ENCODE measurements at places on chromosomes 16 and 17.

DNA sequence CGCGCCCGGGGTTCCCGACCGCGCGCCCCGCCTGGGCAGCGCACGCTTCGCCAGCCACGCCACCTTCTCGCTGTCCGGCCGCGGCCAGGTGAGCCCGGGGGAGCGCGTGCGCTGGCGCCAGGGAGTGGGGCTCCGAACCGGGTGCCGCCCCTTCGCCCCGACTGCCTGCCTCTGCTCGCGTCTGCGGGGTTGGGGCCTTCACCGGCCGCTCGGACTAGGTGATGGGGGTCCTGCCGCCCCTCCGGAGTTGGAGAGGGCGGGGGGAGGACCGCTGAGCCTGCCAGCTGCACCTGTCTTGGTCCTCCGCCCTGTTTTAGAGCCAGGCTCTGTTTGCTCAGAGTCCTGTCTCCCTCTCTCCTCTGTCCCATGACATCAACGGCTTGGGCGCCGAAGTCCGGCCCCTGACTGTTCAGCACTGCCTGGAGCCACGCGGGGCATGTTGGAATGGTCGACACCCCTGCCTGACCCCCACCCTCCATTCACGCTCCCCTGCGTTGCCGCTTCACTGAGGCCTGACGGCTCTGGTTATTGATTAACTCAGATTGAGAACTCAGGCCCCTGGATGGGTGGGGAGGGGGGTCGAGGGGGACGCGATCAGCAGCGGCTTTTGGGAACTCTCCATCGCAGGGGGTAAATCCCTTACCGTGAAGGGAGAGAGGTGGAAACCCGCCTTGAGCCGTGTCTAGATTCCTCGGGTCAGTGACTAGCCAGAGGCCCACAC, 748 bp downstream of the SMTNL2 start:
- no peak for DNase-seq

DNA sequence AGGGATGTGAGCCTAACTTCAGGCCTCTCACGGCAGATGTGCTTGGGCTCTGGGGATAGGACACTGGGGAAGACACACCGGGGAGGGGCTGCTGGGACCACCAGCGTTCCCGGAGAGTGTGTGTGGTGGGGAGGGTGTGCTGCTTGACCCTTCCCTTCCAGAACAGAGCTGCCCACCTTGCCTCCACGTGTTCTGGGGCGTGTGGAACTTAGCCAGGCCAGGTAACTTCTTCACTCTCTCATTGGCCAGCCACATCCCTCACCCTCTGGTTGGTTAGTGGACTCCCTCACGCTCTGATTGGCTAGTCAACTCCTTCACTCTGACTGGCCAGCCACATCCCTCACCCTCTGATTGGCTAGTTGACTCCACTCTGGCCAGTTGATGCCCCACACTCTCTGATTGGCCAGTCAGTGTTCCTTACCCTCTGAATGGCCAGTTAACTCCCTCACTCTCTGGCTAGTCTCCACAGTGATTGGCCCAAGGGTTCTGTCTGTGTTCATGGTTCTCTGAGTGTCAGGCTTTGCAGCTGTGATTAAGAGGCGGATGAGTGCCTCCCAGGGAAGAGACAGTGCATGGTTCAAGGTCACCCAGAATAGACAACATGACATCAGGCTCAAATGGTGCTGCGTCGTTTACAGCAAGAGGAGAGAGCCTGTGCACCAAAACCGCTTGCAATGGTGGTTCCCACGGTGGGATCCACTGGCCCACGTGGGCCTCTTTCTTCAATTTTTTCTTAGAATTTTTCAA, 10.0 kb downstream of the TMEM235 start:
- DNase-seq = no peak

GRCh38 chr17:8956465-8956902, 9.0 kb downstream of the PIK3R5 start:
- DNase-seq = no peak

- no peak for DNase-seq
Observed at GRCh38 chr17:36880268-36880905, 56.9 kb upstream of the LHX1 start.

- DNase-seq = no peak
Observed at GRCh38 chr17:45783593-45784292, 377 bp upstream of the CRHR1 start.

DNA sequence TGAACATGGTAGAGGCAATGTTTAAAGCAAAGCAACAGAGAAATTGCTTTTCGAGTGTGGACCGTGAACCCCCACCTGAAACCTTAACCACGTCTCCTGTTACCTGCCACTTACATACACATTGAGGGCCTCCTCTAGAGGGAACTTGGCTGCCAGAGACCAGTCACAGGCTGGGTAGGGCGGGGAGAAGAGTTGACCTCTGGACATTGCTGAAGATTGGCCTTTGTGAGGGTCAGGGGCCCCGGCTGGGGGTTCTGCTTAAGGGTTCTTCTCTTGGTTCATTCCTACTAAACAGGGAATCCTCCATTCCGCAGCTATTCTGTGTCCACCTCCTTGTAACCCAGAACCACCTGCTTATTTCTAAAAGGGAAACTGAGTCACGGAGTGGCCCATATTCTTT, 53.8 kb downstream of the IRX6 start:
- no peak for DNase-seq

DNA sequence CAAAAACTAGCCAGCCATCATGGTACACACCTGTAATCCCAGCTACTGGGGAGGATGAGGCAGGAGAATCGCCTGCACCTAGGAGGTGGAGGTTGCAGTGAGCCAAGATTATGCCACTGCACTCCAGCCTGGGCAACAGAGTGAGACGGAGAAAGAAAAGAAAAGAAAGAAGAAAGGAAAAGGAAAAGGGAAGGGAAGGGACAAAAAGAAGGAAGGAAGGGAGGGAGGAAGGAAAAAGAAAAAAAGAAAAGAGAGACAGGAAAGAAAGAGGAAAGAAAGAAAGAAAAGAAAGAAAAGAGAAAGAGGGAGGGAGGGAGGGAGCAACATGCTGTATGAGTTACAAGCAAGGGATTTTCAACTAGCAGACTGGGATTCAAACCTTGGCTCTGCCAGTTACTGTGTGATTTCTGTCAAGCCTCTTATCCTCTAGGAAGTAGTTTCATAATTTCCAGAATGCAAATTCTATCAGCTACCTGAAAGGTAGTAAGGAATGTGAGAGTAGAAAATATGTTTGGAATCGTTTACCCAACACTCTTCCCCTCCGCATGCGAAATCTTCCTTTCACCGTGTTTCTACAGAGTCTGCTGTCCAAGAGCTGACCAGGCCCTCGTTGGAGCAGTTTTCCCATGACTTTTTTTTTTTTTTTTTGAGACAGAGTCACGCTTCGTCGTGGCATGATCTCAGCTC, 43.4 kb downstream of the VPS53 start:
- no peak for DNase-seq

- DNase-seq = peak; percentile 17
Observed at GRCh38 chr17:42050393-42051012, at the start of gene C17orf113. TSS of gene C17orf113 (minus strand) at chr17:42050601. CDS start at chr17:42043376, 7,225 bp downstream.

All from stimulated activated CD8-positive, alpha-beta memory T cell treated with anti-CD3 and anti-CD28 coated beads, Interleukin-4, amount 100 ng/mL, for 1 hour (primary cell).